ENCODE measurements at places on chromosomes 6 and 20.

DNA sequence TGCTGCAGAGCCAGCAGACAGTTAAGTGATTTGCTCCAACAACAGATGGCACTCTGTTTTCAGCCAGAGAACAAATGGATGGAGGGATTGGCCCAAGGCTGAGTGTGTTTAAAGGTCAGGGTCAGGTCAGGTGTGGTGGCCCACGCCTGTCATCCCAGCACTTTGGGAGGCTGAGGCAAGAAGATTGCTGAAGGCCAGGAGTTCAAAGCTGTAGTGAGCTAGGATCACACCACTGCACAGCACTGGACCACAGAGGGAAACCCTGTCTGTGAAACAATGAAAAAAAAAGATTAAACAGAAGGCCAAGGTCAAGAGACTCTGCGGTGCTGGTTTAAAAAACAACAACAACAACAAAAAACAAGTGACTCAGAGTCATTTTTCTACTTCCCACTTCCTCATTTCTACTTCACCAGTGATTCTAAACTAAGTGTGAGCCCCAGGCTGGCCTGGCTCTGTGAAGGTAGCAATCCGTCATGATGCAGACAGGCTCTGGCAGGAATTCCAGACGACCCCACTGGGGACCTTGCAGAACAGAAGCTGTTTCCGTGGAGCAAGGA, 42.5 kb upstream of the ARMC2 start:
- DNase-seq: no peak

GRCh38 chr6:168390749-168391420, 50.1 kb upstream of the SMOC2 start:
- no peak for DNase-seq

DNA sequence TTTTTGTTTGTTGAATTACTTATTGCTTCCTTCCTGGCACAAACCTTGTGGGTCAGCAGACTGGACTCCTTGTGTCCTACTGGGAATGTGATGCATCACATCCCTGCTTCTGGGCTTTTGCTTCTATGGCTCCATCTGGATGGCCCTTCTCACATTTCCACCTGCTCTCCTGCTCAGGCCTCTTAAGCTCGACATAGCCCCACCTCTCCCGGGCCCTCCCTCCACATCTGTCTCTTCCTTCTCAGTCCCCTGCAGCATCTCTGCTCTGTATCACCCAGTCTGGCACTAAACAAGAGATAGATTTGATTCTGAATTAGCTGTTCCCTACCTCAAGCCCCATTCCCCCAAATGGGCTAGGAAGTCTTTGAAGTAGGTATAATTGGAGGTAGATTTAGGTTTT, 356.8 kb downstream of the DHX35 start:
- no peak for DNase-seq

DNA sequence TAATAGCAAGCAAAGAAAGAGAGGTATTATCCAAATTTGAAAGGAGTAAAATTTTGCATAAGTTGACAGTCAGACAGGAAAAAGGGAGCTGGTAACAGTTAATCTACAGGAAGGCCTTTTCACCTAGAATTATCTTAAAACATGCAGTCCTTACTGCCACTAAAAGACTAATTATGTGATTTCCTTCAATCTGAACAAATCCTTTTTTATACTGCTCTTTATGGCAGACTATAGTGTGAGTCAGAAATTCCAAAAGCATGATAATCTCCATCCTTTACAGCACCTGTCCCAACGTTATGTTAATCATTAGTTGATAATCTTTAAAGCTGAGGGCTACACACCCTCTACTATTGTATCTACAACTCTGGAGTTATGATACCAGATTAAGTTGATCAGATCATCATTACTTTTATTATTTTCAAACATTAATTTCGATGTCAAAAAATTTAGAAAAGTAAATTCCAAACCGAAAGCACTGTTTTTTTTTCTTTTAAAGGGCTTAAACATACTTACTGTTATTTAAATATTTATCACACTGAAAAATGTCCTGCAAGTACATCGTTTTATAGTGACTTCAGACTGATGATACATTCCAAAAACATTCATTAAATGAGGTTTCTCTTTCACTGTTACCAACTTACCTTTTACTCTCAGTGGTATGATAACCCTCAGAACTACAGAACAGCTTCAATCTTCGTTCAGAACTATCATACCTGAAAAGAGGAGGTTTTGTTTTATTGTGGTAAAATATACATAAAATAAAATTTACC, 33.2 kb upstream of the AKAP7 start:
- no peak for DNase-seq

DNA sequence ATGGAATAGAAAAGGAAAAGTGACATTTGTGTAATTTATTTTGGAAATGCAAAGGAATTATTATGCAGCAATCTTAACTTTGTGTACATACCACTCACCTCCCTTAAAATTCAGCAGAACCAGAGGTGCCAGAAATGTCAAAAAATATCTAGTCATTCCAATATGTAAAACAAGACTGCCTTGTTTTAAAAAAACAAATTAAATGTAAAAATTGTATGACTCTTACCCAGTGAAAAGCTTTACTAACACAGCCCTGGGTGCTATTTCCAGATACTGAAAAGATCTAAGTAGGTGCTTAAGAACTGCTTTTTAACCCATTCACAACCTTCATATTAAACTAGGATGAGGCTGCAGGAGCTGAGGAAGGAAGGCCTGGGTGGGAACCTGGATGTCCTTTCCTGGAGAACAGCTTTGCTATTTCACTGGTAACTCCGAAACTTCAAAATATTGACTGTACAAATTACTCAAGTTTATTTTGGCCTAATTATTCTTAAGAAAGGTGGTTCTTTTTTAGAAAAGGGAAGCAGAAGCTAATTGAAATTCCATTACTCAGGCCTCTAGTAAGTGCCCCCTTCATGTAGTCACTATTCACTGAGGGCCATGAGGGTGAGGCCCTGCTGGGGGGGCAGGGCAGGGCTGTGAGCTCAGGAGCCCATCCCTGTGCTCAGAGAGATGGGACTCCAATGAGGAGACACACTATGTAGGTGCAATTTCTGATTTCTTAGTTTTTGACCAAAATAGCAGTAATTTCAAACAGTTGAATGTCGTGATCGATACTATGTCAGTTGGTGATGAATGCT, 139.6 kb downstream of the MAP3K4 start:
- no peak for DNase-seq

DNA sequence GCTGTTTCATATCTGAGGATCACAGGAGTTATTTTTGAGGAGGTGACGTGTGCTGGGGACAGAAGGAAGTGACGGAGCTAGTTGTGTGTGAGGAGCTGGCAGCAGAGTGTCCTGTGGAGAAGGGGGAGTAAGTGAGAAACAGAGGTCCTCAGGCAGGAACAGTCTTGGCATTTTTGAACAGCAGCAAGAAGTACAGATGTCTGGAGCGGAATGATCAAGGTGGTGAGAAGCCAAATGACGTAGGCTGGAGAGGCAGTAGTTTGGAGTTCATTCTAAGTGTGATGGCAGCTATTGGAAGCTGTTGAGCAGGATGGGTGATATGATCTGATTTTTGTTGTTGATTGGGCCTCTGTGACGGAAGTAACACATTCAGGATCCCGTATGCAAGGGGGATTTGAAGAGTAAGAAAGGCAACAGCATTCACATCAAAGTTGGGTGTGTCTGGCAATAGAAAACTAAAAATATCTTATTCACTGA, 52.3 kb downstream of the SOBP start:
- no peak for DNase-seq

DNA sequence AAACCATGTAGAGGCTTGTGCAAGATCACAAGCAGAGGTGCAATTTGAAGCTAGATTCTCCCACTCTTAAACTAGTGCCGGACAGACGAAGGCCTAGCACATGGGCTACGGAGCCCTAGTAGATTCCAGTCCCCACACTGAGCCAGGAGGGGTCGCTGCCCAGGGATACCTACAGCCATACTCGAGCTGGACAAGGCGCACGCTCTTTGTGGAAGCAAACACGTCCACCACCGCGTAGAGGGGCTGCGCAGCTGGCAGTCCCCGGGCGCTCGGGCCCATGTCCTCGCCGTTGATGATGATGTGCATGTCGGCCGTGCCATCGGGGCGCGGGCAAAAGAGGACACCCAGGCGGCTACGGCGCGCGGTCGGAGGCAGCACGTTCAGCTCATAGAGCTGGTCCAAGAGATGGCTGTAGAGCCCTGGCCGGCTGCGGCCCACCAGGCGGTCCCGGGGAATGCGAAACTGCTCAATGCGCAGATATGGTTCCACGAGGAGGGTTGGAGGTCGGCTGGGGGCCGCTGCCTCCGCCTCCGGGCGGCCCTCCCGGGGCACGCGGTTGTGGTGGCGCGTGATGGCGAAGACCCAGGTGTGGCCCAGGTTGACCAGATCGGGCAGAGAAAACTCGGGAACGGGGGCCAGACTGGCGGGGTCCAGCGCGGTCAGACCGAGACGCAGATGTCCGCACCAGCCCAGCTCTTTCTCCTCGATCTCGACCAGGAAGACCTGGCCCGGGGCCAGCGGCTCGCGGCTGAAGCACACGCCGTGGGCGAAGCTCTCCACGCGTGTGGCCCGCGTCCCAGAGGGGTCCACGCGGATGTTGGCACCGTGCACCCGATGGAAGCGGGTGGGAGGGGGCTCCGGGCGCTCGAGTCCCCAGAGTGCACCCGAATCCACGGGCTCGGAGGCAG, 677 bp downstream of the NEURL2 start:
- DNase-seq: no peak

DNA sequence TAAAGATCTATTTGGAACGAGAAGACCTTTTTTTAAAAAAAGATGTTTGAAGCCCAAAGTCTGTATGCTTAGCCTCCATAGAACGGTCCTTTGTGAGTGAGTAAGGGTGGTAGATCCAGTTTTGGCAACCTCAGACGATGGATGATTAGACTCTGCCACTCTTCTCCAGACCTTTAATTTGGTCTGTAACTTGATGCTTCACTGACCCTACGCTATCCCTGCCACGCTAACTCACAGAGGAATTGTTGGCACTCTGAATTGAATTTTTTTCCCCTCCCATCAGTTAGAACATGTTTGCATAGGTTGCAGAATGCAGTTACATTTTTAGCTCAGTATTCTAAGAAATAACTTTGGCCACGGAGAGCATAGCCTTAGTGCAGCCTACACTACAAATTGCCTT, 15.8 kb upstream of the DEK start:
- no peak for DNase-seq

- no peak for DNase-seq
These were observed 43.1 kb downstream of the MBOAT1 start for GRCh38 chr6:20169119-20169557.

DNA sequence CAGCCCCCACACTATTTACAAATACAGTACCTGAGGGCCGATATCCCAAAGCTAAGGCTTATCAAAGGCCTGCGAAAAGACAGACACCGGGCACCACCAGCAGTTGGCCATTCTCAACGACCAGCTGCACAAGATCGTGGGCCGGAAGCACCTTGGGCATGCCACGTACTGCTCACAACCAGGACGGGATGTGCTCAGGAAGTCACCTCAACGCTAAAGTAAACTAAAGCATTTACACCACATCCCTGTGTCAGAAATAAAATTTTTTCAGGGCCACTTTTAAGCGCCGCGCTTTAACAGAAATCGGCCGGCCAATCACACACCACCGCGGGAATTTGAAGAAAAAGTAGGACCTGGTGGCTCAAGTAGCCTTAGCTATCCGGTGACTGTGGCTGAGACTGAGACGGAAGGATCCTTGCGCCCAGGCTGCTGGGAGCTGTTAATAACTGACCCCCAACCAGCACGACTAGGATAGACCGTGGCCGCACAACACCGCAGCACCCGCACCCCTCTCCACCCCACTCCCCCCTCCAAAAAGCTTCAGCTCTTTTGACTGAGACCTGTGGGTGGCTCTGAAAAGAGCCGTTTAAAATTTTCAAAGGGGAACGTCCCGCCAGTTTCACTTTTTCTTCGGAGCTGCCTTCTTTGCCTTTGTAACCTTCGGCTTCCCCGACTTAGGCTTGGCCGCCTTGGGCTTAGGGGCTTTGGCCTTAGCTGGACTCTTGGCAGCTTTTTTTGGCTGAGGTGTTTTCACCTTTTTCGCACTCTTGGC, 131.2 kb upstream of the BTN3A2 start:
- DNase-seq: no peak

GRCh38 chr20:61186771-61187472, 65.1 kb upstream of the CDH4 start:
- no peak for DNase-seq

- no peak for DNase-seq
These were observed 107.7 kb upstream of the TMEM181 start for GRCh38 chr6:158452191-158452590.

- DNase-seq: no peak
These were observed 86.0 kb upstream of the TPD52L1 start for GRCh38 chr6:125067552-125067951.

GRCh38 chr6:136408204-136408603, 118.6 kb upstream of the BCLAF1 start:
- DNase-seq: no peak

- DNase-seq: no peak
These were observed 20.3 kb upstream of the MAPK13 start for GRCh38 chr6:36110050-36110449.

DNA sequence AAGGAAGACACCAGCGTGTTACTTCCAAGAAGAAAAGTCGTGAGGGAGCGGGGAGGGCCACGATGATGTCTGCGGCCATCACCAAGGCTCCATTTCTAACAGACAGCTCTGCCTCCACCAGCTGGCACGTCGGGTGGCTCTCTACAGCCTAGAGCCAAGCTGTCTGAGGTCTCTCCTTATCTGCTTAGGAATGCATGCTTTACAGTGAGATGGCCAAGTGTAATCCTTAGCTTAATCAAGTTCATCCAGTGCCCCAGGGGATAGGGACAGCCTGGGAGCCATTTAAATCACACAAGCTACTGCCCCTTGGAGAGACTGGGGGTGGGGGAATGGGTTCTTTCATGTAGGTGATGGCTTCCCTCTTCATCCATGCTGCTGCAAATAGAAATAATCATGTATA, 213.8 kb upstream of the CST7 start:
- DNase-seq: no peak

- DNase-seq: no peak
These were observed 36.6 kb downstream of the AIG1 start for GRCh38 chr6:143097224-143097795.

GRCh38 chr6:12576389-12576788, 140.2 kb upstream of the PHACTR1 start:
- no peak for DNase-seq

DNA sequence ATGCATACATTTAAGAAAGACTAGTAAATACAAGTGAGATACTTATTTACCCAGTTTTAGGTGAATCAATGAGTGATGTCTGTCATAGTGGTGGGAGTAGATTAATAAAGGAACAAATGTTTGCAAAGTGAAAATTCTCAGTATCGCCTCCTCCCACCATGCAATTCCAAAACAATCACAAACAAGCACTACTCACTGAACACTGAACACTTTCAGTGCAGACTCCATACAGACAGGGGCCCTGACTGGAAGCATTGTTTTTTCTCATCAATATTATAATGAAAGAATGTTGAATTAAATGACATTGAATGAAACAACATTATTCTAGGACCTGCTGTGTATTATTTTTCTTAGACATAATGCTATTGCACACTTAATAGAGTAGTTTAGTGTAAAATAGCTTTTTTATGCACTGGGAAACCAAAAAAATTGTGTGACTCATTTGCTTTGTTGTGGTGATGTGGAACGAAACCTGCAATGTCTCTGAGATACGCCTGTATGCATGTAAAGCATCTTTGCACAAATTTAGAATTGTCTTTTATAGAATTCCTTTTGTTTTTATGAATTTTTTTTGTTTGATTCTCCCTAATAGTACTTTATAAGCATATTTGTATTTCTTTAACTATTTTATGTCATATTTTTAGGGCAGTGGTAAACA, 317.5 kb downstream of the UTRN start:
- DNase-seq: no peak

Data from HFF-Myc (cell line).